ENCODE measurements at places on chromosomes 13 and 19. TPM values are rescaled to one million over a fixed set of nuclear protein-coding genes. Genes with fewer than 3 reads are reported as not detected.

Gene VSTM1
- total RNA-seq: not detected

DNA sequence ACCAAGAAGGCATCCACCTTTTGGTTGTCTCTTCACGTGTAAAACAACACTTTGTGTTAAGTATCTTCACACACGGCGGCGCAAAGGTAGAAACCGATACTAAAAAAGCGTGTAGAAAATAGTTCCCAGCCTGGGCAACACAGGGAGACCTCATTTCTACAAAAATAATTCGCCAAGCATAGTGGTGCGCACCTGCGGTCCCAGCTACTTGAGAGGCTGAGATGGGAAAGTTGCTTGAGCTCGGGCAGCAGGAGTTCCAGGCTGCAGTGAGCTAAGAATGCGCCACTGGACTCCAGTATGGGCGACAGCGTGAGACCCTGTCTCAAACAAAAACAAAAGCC lies 573 bp upstream of the ERCC5 start:
- DNase-seq: no peak

GRCh38 chr13:21683034-21683733 lies 12.3 kb downstream of the FGF9 start:
- no peak for DNase-seq

- peak; percentile 95 for DNase-seq
Observed at GRCh38 chr19:11814029-11814699, at the start of gene ZNF440. TSS of gene ZNF440 (plus strand) at chr19:11814273. CDS start at chr19:11814448, 175 bp downstream.

Gene ADGRE3
- not detected for total RNA-seq

- no peak for DNase-seq
Observed at GRCh38 chr13:91719033-91719432, 320.6 kb downstream of the GPC5 start.

- no peak for DNase-seq
Observed at GRCh38 chr19:30167206-30167868, 204.8 kb upstream of the ZNF536 start.

GRCh38 chr19:2609389-2610116 lies 92.9 kb downstream of the GNG7 start:
- DNase-seq: no peak

Gene KIR2DL4
- total RNA-seq: 0.42 TPM

- no peak for DNase-seq
Observed at GRCh38 chr13:86945584-86945983, 725.6 kb upstream of the SLITRK5 start.

Gene CACNG7
- total RNA-seq: not detected

DNA sequence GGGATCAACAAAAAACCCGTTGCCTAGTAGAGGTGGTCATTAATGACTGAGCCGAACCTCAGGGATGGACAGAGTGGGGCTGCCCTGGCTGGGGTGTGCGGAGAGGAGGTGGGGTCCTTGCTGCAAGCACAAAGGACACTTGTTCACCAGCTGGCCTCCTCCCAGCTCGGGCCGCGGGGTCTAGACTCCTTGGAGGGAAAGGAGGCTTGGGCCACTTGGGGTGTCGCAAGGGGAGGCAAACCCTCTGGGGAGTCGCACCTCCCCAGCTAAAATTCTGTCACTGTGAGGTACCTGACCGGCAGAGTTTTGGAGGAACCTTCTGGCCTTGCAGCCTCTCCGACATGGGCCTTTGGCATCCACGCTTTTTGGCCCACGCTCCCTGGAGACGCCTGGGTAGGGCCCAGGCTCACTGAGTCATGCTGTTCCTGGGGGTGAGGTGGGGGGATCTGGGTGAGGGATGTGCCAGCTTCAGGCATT lies 8.2 kb downstream of the KLHL26 start:
- DNase-seq: no peak

DNA sequence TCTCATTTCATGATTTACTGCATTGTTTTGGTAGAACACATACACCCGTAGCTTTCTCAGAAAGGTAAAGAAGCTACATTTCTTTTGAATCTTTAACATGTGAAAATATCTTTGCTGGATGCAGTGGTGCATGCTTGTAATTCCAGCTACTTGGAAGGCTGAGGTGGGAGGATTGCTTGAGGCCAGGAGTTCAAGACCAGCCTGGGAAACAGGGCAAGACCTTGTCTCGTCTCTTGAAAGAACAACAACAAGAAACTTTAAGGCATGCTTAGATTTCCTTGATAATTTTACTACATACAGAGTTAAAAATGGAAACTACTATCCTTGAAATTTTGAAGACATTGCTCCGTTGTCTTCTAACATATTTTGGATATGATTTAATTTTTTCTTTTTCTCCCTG lies 7.7 kb downstream of the RNF113B start:
- DNase-seq: no peak

- no peak for DNase-seq
Observed at GRCh38 chr19:35790981-35791813, 15.8 kb downstream of the ARHGAP33 start.

- peak; percentile 86 for DNase-seq
Observed at GRCh38 chr19:4083677-4084546, 17.2 kb upstream of the ZBTB7A start.

Gene TRMT1
- 43.2 TPM for total RNA-seq

Gene PPM1N
- 4.5 TPM for total RNA-seq

DNA sequence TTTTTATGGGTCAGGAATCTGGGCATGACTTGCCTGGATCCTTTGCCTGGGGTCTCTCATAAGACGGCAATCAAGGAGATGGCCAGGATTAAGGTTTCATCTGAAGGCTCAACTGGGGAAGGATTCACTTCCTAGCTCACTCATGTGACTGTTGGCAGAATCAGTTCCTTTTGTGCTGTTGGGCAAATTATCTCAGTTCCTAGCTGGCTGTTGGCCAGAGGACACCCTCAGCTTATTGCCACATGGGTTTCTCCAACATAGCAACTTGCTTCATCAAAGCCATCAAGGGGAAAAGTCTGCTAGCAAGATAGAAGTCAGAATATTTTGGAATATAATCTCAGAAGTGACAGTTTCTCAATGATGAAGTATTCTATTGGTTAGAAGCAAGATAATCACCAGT lies 12.2 kb upstream of the EVI5L start:
- DNase-seq: no peak

DNA sequence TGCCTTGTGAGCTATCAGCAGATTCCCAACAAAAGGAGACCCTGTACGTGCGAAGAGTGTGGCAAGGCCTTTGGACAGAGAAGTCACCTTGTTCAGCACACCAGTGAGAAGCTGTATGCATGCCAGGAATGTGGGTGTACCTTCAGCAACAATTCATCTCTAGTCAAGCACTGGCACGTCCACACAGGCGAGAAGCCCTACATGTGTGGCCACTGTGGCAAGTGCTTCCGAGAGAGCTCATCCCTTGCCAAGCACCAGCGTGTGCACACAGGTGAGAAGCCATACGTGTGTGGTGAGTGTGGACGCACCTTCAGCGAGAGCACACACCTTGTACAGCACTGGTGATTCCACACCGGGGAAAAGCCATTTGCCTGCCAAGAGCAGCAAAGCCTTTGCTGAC lies 7.6 kb upstream of the ZSCAN22 start:
- DNase-seq: no peak

GRCh38 chr13:33355201-33355895 lies 69.8 kb upstream of the STARD13 start:
- no peak for DNase-seq

DNA sequence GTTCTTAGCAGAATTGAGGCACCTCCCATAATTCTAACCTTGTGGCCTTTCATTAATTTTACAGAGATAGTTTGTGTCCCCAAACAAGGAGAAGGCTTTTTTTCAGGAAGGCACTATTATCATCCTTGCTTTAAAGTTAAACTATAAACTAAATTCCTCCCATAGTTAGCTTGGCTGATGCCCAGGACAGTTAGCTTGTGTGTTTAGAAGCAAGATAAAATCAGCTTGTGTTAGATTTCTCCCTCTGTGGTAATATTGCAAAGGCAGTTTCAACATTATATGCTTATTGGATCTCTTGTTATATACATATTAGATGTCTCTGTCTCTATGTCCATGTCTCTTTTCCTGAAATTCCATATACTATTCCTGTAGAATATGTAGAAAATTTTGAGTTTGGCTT lies 342.7 kb downstream of the TBC1D4 start:
- DNase-seq: no peak

DNA sequence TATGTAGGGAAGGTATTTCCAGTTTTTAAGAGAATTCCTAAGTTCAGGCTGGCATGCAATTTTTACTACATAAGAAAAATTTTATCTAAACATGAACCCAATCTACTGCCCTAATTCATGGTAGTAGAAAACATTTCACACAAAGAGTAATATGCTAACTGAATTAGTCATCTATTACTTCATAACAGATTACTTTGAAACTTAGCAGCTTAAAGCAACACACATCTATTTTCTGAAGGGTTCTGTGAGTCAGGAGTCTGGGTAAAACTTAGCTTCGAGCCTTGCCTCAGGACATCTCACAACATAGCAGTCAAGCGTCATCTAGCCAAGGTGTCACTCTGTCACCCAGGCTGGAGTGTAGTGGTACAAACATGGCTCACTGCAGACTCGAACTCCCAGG lies 537.5 kb downstream of the DCT start:
- no peak for DNase-seq

Measured in activated CD8-positive, alpha-beta memory T cell treated with anti-CD3 and anti-CD28 coated beads, Interleukin-2, amount 10 ng/mL, durations not matched to agents 7 days and 5 days (primary cell).